ENCODE measurements at places on chromosomes 13 and 19.
A peak's percentile ranks its signal among the peaks of the same experiment; 100 is the strongest.

GRCh38 chr13:45873491-45874325 lies 22.2 kb upstream of the SIAH3 start:
- no peak for DNase-seq

DNA sequence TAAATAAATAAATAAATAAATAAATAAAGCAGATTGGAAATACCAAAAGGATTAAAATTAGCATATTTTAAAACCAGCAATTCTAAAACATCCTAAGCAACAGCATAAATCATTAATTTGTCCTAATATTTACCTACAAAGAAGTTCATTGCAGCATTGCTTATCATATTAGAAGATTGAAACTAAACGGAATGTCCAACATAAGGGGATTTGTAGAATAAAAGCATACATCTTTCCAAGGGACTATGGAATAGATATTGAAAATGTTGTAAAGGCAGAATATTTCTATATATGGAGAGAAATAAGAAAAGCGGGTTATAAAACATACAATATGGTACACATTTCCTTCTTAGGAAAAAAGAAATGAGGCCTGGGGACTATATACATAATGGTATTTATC lies 71.1 kb upstream of the RFC3 start:
- DNase-seq = no peak

DNA sequence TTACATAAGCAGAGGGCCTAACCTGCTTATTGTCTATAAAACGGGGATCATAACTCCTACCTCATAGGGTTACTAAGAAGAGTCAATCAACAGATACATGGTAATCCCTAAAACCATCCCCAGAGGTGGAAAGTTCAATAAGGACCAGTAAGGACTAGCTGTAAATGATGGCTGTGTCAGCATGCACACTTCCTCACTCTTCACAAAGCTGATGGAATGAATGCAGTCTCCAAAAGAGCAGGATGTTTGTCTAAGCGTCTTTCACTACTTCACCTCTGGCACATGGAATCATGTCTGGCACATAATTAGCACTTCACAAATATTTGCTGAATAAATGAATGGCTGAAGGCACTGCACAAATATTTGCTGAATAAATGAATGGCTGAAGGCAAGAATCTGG lies 134.2 kb downstream of the MIPEP start:
- peak; percentile 74 for DNase-seq

DNA sequence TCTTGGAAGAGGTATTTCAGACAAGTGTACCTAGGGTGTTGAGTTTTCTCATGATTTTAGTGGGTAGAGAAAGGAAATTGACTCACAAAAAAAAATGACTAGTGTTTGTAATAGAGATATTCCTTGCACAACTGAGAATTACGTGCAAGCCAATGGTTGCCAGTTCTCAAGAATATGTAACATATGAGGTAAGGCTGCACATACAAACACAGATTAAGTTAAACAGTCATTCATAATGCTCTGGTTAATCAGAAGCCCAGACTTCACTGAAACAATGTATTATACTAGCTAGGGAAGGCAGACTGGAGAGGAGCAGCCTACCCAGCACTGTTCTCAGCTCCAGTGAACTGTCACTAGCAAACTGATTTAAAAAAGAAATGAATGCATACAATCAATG lies 418.3 kb downstream of the DIAPH3 start:
- no peak for DNase-seq

- DNase-seq = no peak
Observed at GRCh38 chr13:73158851-73159250, 100.0 kb downstream of the KLF5 start.

DNA sequence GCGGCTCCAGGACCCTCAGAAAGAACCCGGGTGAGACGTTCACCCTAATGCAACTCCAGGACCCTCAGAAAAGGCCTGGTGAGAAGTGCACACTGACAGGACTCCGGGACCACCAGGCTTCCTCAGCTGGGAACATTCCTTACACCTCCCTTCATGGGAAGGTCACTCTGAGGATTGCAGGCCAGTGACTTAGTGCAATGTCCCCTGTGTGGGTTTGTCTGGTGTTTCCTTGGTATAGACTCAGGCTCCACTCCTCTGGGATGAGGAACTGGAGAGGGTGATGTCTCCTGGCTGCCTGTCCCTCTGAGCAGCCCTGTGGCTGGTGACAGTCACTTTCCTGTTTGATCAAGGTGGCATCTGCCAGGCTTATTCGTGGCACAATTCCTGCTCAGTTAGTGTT lies 49.7 kb downstream of the TEX29 start:
- DNase-seq = no peak

DNA sequence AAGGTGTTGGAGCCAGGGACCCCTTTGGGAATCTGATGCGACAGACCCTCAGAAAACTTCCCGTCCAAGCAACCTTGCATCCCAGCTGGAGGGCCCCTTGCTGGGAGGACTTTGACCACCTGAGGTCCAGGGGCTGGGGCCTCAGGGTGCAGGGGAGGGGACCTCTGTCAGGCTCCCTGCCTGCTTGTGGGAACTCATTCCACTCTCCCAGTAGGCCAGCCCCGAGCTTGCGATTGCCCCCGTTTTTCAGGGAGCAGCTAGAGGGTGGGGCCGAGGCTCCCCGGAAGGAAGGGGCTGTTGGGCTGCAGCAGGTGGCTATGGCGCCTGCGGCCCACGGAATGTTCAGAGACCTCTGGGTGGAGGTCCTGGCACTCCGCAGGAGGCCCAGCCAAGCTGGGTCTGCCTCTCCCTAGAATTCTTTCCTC lies 2.8 kb downstream of the GNA11 start:
- no peak for DNase-seq

DNA sequence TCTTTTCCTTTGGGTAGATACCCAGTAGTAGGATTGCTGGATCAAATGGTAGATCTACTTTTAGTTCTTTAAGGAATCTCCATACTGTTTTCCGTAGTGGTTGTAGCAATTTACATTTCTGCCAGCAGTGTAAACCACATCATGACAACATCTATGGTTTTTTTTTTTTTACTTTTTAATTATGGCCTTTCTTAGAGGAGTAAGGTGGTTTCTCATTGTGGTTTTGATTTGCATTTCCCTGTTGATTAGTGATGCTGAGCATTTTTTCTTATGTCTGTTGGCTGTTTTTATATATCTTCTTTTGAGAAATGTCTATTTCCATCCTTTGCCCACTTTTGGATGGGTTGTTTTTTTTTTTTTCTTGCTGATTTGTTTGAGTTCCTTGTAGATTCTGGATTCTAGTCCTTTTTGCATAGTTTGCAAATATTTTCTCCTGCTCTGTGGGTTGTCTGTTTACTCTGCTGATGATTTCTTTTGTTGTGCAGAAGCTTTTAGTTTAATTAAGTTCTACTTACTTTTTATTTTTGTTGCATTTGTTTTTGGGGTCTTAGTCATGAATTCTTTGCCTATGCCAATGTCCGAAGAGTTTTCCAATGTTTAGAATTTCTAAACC lies 38.8 kb downstream of the TDRD3 start:
- DNase-seq = no peak

- no peak for DNase-seq
Observed at GRCh38 chr19:10568062-10568825, 535 bp downstream of the CDKN2D start.

DNA sequence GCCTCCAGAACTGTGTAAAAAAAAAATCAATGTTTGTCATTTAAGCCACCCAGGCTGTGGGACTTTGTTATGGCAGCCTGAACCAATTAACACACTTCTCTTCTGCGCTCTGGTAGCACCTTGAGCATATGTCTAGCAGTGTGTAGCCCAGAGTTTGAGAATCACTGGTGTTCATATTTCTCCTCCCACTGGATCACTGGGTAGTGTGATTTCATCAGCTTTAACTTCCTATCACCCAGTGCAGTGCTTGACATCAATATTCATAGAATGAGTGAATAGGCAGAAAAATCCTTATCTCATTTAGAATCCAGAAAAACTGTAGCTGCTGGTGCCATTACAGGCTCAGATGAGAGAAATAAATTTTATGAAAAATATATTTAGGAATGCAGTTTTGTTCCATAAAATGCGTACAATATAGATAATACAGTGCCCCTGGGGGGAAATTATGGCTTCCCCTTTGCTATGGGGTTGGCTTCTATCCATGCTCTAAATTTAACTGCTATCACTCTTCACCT lies 30.7 kb upstream of the WASF3 start:
- no peak for DNase-seq

DNA sequence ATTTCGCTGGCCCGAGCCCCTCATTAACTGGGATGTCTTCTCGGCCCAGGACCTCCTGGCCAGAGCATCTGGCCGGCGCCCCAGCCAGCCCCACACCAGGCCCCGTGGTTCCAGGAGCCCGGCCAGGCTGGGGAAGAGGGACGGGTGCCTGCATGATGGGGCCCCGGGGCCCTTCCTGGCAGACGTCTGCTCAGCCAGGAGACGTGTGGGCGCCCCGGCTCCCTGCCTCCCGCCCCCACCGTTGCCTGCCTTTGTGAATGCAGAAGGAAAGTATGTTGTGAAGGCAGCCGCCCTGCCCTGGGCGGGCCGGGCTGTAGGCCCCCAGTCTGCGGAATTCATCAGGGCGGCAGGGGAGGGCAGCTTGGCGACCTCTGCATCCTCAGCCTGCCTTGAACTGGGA lies 4.4 kb upstream of the COMP start:
- DNase-seq = no peak

- DNase-seq = no peak
Observed at GRCh38 chr19:37654629-37655300, 500 bp downstream of the ZFP30 start.

DNA sequence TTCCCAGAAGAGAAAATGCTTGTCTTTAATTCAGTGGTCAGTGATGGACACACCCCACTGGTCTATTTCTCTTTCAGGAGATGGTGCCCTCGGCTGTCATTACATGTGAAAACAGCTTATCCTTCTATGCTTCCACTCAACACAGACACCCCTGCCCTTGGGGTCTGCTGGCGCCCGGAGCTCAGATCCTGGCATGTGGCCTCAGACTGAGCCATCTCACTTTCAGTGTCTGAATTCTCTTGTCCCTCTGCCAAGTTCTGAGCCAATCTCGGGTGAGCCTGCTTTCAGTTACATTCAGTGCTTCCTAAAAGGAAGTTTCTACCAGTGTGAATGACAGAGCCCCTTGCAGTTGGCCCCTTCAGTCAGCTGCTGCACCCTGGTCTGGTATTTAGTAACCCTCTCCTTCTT lies 293.6 kb downstream of the DNAJC15 start:
- DNase-seq = no peak

DNA sequence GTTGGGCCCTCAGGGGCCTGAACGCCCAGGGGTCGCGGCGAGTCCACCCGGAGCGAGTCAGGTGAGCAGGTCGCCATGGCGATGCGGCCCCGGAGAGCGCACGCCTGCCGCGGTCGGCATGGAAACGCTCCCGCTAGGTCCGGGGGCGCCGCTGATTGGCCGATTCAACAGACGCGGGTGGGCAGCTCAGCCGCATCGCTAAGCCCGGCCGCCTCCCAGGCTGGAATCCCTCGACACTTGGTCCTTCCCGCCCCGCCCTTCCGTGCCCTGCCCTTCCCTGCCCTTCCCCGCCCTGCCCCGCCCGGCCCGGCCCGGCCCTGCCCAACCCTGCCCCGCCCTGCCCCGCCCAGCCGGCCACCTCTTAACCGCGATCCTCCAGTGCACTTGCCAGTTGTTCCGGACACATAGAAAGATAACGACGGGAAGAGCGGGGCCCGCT lies at the start of gene CCNA1:
Gene CCNA1, plus strand, starts transcription at position 390 of the 439 bp plus-strand sequence. CDS start 562 bp downstream, outside the sequence.
- DNase-seq = no peak

DNA sequence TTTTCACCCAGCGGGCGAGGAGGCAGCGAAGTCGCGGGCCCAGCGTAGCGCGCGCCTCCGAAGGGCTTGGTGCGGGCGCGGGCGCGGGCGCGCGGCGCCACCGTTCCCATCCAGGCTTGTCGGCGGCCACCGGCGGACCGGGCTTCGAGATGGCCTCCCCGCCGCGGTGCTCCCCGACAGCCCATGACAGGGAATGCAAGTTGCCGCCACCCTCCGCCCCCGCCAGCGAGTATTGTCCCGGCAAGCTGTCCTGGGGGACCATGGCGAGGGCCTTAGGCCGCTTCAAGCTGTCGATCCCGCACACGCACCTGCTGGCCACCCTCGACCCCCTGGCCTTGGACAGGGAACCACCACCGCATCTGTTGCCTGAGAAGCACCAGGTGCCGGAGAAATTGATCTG lies at the start of gene WDR88:
Gene WDR88, plus strand, starts transcription at position 94 of the 400 bp plus-strand sequence. Its CDS starts 56 bp downstream, at position 150.
- no peak for DNase-seq

DNA sequence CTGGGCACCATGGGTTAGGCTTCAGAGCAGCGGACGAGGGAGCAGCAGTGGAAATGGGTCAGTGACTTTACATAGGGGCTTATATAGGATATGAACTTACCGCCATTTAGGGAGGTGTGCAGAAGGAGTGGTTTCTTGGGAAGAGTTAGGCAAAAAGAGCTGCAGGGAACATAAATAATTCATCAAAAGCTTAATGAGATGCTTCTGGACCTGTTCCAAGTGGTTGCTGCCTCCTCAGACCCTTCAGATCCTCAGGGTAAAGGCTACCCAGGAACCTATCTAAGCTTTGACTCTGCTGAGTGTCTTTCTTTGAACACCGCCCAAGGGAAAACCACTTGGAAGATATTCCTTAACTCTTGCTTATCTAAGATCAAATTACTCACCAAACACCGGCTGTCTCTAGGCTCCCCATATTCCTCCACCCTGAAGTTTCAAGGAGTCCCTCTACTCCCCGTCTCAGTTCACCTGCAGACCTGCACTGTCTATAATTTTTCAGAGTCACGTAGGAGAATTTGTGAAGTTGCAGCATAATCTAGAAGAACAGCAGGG lies at the start of gene IGFL4:
Gene IGFL4, minus strand, starts transcription at position 51 of the 549 bp plus-strand sequence. Its CDS starts 40 bp downstream, at position 11.
- DNase-seq = no peak

DNA sequence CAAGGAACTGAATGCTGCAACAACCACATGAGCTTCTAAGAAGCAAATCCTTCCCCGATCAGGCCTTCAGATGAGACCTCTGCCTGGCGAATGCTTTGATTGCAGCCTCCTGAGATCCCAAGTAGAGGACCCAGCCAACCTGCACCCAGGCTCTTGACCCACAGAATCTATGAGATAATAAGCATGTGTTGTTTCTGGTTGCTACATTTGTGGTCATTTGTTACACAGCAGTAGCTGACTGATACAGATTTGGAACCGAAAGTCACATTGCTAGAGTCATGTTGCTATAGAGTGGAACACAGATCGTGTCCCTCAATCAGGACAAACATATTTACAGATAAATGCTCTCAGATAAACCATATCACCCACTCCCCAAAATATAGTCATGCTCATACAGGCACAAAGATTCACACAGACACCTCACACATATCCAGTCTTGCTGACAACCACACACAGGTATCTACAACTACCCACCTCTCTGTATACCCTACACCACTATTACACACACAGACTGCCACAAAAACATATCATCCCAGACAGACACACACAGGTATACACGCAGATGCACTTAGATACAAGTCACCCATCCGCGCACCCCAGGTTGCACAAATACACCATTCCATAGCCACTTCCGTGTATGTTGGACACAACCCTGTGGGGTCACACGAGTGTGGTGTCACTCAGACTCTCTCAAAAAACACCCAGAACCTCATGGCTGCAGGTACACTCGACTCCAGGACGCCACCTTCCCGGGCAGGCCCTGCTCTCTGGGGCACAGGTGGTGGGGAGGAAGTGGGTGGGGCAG lies 5.5 kb downstream of the DIRAS1 start:
- DNase-seq = no peak

Data from right lung (tissue), 10 donors.